Activated effector memory CD4-positive, alpha-beta T cell treated with anti-CD3 and anti-CD28 coated beads, Interleukin-2, amount 50 U/mL, for 16 hours (primary cell): ENCODE measurements at places on chromosomes 5 and 9.

DNA sequence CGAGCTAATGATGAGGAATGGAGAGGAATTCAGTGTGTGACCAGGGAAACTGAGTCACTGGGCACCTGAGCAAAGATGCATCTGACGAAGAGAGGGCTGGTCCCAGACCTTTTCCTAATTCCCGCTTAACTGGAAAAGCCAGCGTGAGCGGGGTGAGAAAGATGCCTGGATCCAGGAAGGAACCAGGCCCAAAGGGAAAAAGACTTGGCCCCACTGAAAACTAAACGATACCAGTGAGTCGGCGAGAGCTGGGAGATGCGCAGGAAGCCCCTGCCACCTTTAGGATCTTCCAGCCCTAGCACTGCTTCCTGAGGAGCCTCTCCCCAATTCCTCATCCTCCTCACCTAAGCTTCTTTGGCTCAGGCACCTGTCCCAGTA, 499 bp upstream of the FCHSD1 start:
- no peak for DNase-seq

GRCh38 chr5:82356021-82356420, 77.9 kb upstream of the RPS23 start:
- DNase-seq = no peak

DNA sequence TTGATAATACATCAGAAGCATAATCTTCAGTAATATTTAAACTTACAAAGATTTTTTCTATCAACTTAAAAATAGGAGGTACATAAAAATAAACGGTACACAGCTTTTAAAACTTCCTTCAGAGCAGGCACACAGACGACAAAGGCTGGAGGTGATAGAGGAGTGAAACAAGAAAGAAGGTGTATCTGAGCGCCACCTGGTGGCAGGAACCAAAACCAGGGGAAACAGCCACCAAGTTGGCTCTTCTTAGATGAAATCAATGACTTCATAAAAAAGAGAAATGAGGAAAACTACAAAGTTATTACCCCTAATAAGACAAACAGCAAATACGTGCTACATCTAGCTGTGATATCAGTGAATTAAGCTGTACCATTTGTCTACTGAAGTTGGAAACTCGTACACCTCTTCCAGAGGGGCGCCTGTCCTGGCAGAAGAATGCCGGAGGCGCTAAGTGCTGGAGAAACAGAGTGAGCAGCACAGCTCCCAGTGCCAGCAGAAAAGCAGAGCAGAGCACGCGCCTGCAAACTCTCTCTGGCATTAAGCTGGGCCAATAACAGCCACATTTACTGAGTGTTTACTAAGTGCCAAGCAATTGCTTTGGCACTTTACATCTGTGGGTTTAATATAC, 85.9 kb downstream of the SETX start:
- DNase-seq = peak; percentile 89

GRCh38 chr9:89576404-89576839, 28.4 kb upstream of the GADD45G start:
- no peak for DNase-seq

GRCh38 chr5:98767581-98767980, 5.9 kb upstream of the RGMB start:
- DNase-seq = no peak

DNA sequence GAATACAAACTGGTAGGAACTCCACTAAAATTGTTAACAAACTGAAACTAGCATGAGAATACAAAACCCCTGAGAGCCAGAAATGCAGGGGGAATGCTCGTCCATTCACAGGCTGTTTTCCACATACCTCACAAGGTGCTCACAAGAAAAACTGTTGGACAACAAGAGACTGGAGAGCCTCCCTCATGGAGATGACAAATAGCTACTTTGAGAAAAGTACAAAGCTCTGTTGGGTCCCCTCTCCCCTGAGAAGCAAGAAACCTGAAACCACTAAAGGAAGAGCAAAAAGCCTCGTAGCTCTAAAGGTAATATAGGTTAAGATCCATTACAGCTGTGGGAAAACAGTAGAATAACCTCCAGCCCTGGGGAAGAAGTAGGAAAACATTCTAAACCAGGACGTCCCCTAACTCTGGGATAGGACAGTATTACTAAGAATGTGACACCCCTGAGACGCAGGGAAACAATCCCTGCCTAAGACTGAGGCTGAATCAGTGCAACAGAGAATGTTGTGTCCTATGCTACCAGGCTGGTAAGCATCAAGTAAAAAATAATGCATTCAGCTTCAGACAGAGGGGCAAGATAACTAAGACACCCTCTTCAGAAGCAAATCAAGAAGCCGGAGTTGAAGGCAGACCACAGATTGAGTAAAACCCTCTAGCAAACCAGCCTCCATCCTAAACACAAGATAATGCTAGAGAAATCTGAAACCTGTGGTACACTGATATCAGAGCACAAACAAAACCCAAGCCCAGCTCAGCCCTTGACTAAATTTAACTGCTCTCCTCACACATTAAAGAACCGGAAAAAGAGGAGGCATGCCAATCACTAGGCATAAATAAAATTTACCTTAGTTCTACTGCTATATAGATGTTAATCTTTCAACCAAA, 160.2 kb downstream of the SSBP2 start:
- DNase-seq = no peak

GRCh38 chr5:74542482-74542881, 98.0 kb downstream of the ENC1 start:
- no peak for DNase-seq

- DNase-seq = no peak
Measured at GRCh38 chr9:94779693-94780290, 53.3 kb downstream of the AOPEP start.

DNA sequence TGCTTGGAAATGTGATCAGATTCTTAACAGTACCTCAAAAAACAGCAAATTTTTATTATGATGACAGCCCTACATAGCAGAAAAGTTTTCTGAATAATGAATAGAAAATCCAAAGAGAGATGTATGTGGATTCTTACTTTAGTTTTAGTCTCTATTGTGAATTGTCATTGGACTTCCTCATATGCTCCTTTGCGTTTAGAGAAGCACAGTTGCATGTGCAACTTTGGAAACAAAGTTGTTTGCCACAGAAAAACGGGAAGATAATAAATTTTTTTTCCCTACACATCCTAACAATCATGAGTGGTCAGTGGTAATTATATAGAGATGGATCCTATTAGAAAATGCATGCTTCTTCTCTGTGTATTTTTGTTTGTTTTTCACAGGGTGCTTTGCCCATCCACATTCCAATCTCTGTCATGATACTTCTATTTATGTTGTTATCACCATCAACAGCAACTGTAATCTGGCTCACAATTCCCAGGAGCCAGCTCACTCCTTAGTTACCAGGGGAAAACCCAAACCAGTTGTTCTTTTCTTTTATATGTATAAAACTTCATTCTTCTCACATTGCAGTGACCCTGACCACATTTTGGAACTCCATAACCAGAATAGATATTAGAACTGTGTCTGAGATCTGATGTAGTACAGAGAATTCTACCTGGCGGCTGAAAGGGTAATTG, 118.7 kb downstream of the NDUFS4 start:
- DNase-seq = no peak

DNA sequence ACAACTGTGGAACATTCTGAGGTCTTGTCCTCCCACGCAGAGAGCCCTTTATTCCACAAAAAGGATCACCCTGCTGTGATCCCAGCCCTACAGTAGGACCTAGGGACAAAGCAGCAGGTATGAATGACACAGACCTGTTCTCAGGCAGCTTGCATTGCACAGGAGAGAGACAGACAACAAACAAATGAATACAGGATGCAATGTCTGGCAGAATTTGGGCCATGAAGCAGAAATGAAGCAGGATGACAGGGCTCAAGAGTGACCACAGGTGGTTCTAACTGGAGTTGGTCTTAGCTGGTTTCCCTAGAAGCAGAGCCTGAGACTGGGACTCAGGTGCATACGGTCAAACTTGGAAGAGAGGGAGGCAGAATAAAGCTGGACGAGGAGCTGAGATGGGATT, 388.8 kb downstream of the CDK5RAP2 start:
- DNase-seq = no peak

DNA sequence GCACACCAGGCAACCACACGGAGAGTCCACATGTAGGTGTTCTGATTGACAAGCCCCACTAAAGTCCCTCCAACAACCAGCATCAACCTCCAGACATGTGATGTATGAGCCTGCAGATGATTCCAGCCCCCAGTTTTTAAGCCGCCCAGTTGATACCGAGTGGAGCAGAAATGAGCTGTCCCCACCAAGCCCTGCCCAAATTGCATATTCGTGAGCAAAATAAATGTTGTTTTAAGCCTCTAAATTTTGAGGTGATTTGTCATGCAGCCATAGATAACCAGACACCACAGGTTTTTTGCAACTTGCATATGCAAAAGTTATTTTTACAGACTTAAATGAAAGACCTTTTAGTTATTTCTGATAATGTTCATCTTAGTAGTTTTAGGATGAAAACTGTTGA, 187.7 kb downstream of the PIK3R1 start:
- DNase-seq = no peak

DNA sequence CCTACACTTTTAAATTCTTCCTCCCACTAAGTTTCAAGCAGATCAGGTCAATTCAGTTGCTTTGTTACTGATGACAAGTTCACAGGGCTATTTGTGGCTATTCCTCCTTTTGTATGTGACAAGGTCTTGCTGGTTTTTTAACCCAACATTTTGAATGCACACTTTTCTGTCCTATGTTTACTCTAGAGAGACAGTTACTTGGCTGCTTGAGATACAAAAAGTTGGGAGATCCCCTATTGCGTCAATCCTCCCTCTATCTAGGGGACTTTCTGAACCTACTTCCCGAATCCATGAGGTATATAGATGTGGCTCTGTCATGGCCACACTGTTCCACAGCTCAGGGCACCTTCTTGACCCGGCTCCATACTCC, 386.7 kb downstream of the NTRK2 start:
- no peak for DNase-seq

DNA sequence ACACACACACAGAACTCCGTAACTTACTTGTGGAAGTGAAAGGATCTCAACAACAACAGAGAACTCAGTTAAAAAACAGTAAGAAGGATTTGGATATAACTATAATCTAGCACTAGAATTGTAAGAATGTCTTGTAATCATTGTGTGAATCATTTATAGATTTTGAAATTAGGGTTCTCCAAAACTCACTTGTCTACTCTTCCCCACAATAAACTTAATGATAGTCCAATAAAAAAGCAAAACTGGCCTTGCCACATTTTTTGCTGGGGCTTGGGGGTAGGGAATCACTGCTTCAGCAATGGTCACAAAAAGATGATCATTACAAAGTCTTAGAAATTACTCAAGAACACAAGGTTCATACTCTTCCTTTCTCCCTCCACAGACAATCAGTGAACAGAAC, 8.8 kb downstream of the TBCA start:
- DNase-seq = no peak
